Epithelial cell of prostate (primary cell): ENCODE measurements at places on chromosomes 7 and 10.
A peak's percentile ranks its signal among the peaks of the same experiment; 100 is the strongest.

GRCh38 chr7:32892521-32893206, 1.1 kb upstream of the KBTBD2 start:
- DNase-seq, result peak; percentile 24

DNA sequence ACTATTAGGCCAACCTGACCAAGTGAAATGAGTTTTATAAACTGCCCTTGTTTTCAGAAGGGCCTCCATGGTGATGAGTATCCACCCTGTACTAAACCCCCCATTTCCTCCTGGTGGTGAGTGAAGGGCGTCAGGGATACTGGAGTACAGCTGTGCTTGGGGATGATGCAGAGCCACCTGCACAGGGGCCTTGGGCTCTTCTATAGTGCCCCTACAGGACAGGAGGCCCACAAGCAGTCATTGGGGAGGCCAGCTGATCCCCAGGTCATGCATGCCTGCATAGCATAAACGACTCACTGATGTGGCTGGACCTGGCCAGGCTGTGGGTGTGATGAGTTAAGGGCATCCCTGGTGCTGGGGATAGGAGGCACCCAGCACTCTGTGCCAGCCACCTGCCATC, 114.1 kb upstream of the CELF2 start:
- DNase-seq, result no peak

GRCh38 chr7:42055171-42055570, 181.8 kb downstream of the GLI3 start:
- DNase-seq, result no peak

GRCh38 chr10:69636273-69636575, 6.2 kb downstream of the FAM241B start:
- no peak for DNase-seq

- no peak for DNase-seq
Measured at GRCh38 chr7:36015733-36016132, 137.3 kb upstream of the EEPD1 start.

GRCh38 chr7:20545016-20545415, 70.5 kb upstream of the ABCB5 start:
- DNase-seq, result no peak

DNA sequence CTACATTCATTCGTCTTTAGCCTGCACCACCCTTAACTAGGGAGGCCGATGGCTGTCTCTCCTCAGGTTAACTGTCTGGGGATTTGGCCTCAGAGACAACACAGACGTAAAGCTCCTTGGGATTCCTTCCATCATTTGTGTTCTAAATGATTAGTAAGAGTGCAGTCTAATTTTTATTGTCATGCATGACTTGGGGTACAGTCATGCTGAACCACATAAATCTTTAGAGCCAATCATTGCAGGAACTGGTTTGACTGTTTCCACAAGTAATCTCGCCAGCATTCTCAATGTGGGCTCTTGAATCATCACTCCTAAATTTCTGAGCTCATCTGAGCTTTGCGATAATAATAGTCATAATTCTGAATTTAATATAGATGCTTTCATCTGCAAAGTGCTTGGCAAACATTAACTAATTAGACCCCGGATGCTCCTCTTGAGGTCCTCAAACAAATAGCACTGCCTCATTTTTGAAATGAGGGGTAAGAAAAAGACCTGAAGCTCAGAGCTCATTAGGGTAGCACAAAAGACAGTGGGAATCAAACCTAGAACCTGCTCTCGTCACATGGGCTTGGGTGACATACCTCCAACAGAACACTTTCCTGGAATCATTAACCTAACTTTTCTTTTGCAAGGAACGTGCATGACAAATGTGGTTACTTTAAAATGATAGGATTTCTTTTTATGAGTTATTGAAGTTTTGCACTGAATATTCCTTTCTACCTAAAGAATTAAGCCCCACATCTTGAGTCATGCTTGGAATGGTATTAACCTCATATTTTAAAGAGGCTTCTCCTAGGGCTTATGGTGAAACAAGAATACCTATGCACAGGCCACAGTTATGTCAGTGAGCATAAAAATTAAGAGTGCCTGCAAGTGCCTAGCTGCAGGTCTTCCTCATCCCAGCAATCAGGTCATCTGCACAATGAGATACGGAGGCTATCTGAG, 118.9 kb upstream of the NRP1 start:
- peak; percentile 87 for DNase-seq

DNA sequence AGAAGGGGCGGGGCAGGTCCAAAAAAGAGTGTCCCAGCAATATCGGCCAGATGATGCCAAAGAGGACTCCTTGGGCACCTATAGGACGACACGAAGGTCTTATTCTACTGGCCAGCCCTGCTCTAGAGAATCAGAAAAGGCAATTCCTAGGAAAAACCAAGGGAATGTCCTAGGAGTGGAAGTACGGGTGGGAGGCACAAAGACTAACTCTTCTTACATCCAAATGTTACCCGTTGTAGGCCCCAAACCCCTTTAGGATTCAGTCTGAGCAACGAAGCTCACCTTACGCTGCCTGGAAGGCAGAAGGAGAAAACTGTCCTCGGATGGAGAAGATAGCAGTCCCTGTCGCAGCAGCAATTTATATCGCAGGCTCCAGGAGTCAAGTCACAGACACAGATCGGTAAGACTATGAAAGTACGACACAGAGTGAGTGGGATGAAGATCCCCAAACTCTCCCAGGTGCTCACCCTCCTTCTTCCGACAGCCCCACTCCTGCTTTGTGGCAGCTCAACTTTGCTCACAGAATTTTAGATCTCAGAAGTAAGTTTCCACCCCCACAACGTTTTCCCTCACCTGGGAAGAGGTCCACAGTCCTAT, 558 bp downstream of the TCTN3 start:
- DNase-seq, result no peak

GRCh38 chr10:58107506-58107905, 160.2 kb downstream of the IPMK start:
- DNase-seq, result peak; percentile 51

- DNase-seq, result no peak
Measured at GRCh38 chr7:1024876-1025742, 19.2 kb upstream of the GPR146 start.

DNA sequence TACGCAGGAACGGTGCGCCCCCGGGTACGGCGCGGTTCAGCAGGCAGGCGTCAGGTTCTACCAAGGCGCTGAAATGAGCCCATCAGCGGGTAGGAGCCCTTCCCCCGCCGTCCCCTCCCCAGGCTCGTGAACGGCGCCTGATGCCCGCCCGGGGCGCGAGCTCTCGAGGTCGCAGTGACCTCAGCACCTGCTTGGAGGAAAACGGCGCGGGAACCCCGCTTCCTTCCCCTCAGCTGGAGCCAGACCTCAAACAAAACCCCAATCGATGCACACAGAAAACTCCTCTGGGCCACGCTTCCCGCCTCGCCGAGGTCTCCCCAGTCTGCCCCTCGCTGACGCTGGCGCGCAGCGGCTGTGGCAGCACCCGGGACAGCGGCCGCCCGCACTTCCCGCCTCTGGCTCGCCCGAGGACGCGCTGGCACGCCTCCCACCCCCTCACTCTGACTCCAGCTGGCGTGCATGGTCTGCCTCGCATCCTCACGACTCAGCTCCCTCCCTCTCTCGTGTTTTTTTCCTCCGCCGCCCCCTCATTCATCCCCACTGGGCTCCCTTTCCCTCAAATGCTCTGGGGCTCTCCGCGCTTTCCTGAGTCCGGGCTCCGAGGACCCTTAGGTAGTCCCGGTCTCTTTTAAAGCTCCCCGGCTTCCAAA, 514 bp upstream of the GAD2 start:
- no peak for DNase-seq

GRCh38 chr10:6195846-6196245, 6.9 kb upstream of the PFKFB3 start:
- DNase-seq, result no peak

- DNase-seq, result no peak
Measured at GRCh38 chr7:94975336-94975735, 67.9 kb downstream of the PPP1R9A start.

DNA sequence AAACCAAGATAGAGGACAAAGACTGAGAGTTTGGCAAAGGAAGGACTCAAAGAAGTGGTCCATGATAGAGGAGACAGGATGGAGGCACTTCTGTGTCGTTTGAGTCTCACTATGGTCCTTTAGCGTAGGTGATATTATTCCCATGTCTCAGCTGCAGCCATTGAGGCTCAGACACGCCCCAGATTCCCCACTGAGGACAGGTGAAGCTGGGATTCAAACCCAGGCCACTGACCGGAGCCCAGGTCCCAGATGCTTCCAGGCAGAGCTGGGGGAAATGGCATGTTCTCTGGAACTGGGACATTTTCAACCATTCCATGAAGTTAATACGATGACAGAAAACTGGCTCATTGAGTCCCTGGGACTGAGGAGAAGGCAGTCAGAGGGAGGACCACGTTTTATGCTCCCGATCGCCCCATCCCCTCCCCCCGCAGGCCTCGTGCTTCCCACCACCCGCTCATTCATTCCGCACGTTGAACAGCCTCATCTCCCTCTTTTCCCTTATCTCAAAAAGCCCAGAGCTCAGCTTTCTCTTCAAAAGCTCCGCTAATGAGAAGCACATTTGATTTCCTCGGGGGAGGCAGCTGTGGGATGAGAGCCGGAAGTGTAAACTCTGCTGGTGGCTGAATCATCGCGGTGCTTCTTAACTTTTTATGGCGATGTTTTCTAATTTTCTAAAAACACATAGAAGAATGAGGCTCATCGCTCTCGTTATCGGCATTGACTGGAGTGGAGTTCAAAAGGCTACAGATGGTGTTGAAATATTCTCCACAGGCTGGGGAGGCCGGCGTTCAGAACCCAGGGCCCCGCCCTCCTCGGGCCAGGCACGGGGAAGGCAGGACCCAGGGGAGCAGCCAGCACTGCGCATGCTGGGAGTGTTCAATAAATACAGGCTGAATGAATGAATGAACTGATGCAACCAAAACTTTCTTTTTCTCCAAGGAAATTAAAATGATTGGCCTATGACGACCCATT, 64.0 kb downstream of the OAT start:
- no peak for DNase-seq

- DNase-seq, result no peak
Measured at GRCh38 chr10:125190946-125191345, 30.6 kb upstream of the CTBP2 start.
